D341Med (cell line): ENCODE measurements at places on chromosomes 16 and 17.

DNA sequence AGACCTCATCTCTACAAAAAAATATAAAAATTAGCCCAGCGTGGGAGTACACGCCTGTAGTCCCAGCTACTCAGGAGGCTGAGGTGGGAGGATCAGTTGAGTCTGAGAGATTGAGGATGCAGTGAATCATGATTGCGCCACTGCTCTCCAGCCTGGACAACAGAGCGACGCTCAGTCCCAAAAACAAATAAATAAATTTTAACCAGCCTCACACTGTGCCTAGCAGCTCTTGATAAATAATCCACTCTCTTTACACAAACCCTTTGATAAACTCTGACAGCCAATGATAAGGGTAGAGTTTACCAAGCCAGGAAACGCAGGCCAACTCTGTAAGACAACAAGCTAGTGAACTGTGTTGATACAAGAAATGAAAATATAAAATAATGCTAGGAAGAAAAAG is 32.7 kb downstream of the LITAF start:
- DNase-seq, result no peak

GRCh38 chr16:56815721-56816120 is 49.3 kb upstream of the SLC12A3 start:
- DNase-seq, result no peak

GRCh38 chr17:37174205-37174604 is 201.6 kb upstream of the C17orf78 start:
- peak; percentile 52 for DNase-seq

DNA sequence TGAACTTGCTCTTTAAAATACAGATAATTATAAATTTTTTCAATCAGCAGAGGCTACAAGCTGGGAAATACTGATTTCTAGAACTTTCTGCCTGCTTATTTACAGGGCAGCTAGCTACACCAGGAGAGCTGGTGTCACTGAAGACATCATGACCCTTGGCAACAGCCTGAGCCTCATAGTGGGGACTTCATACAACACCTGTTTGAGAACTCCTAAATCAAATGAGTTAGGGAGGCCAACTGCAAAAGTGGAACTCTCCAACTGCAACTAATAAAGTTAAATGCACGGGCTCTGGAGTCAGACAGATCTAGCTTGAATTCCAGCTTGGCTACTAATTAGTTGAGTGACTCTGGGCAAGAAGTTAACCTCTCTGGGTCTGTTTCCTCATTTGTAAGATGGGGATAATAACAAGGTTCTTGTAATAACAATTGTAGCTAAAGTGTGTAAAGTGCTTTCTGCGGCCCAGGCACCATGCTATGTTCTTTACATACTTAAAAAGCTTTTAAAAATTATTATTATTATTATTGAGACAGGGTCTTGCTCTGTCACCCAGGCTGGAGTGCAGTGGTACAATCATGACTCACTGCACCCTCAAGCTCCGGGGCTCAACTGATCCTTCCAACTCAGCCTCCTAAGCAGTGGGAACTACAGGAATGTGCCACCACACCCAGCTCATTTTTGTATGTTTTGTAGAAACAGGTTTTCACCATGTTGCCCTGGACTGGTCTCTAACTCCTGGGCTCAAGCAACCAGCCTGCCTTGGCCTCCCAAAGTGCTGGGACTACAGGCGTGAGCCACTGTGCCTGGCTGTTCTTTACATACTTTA is 33.4 kb downstream of the VAC14 start:
- DNase-seq, result no peak

DNA sequence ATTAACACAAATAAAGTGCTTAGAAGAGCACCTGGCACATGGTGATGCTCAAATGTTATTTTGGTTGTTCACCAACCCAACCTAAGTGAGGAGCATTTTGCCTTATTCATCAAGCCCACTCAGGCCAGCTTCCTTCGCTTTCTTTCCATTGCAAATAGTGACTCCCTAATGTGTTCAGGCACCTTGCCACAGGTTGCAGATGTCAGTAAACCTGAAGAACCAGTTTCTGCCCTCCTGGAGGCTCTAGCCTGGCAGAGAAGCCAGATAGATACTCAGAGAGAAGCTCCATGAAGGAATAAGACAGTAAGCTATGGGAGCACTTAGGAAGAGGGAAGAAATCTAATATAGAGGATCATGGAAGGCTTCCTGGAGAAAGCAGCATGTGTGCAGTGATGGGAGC is 23.9 kb downstream of the GPR139 start:
- DNase-seq, result no peak

DNA sequence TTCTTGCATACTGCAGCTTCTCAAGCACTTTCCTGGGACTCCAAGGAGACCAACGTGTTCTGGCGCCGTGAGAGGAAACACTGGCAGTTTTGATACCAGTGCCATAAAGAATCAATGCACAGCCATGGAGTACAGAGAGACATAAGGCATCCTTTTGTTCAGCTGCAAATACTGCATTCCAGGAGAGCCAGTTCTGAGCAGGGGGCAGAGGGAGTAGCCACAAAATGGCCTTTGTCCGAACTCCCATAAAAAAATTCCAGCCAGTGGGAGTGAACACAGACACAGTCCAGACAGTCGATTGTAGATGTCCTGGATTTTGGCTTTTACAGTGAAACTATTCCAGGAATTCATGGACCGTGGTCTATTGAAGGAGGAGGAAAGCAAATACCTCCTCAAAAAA is 36.2 kb upstream of the TEKT3 start:
- DNase-seq, result no peak

GRCh38 chr17:57130708-57131461 is 45.8 kb downstream of the AKAP1 start:
- DNase-seq, result peak; percentile 93

DNA sequence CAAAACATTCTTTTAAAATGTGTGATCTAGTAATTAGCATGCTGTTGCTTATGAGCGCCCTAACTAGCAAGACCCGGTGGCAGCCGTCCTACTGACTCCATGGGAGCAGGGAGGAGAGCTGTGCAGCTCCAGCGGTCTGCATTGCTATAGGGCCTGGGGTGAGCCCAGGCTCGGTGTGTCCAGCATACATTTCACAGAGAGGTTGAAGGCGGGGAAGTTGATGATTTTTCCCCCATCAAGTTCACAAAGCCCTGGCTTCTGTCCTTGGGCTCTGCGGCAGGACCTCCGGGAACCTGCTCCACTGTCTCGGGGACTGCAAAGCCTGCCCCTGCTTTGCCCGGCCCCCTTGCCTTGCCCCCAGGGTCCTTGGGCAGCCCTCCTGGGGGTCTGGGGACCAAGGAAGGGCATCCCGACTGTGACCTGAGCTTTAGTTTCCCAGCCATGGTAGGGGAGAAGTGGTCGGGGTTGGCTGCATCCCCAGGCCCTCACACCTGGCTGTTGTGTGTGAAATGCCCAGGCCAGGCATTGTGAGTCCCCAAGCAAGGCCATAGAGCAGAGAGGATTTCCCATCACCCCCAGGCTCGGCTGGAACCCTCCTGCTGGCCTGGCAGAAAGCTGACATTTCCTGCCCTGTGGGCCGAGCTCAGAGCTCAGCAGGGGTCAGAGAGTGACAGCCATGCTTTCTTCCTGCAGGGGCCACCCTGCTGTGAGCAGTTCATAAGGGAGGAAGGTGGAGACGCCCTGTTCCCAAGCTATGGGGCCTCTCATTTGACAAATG is 24.8 kb downstream of the KCNJ12 start:
- DNase-seq, result no peak

DNA sequence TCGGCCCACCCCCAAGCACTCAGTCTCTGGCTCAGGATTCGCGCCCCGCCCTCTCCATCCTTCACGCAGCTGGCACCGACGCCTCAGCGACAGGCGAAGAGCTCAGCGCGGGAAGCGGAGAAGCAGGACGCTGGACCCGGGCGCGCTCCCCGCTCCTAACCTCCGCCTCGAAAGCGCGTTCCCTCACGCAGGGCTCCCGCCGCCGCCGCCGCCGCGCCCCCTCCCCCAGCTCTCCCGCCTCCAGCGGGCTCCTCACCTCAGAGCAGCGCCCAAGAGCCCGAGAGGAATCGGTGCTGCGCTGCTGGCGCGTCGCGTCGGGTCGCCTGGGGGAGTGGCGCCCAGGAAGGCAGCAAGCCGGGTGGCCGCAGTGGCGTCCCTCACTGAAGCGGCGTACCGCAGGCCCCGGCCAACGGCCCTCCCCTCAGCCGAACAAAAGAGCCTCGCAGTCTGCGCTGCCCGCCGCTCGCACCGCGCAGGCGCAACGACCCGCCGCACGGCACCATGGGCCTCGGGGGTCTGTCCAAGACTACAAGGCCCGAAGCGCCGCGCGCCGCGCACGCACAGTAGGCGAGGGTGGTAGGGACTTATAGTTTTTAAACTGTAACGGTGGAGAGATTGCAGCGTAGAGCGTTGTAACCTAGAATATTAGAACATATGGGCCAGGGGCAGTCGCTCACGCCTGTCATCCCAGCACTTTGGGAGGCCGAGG is at the start of gene CBX1:
CBX1 (minus strand) TSS at position 467 of the 709 bp plus-strand sequence. CDS start 24,474 bp downstream, outside the sequence.
- peak; percentile 99 for DNase-seq

GRCh38 chr17:78709119-78709681 is 72.9 kb downstream of the CYTH1 start:
- no peak for DNase-seq
